ENCODE measurements at places on chromosomes 4 and X. TPM values are rescaled to one million over a fixed set of nuclear protein-coding genes. Genes with fewer than 3 reads are reported as not detected.

The GUCY1A1 gene
- total RNA-seq: 11.5 TPM

The DGKK gene
- total RNA-seq: not detected

DNA sequence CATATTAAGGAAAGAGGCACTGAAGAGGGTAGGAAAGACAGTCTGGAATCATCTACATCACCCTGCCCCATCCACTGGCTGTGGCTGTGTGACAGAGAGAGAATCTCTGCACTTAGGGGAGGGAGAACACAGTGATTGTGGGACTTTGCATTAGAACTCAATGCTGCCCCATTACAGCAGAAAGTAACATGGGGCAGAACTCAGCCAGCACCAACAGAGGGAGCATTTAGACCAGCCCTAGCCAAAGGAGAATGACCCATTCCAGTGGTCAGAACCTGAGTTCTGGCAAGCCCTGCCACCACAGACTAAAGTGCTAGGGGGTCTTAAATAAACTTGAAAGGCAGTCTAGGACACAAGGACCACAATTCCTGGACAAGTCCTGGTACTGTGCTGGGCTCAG, 37.9 kb downstream of the ZNF330 start:
- H3K4me3 ChIP-seq: no peak overlapping the region
- no peak overlapping the region for H3K27ac ChIP-seq
- DNase-seq: no peak
- no peaks in the 10 kb centered on the region for H3K4me1 ChIP-seq

GRCh38 chrX:40012868-40013265, 84.9 kb downstream of the BCOR start:
- no peak for DNase-seq
- H3K4me3 ChIP-seq: peak overlapping the region; percentile 77
- H3K36me3 ChIP-seq: no peaks in the 10 kb centered on the region
- no peaks in the 10 kb centered on the region for H3K27me3 ChIP-seq

DNA sequence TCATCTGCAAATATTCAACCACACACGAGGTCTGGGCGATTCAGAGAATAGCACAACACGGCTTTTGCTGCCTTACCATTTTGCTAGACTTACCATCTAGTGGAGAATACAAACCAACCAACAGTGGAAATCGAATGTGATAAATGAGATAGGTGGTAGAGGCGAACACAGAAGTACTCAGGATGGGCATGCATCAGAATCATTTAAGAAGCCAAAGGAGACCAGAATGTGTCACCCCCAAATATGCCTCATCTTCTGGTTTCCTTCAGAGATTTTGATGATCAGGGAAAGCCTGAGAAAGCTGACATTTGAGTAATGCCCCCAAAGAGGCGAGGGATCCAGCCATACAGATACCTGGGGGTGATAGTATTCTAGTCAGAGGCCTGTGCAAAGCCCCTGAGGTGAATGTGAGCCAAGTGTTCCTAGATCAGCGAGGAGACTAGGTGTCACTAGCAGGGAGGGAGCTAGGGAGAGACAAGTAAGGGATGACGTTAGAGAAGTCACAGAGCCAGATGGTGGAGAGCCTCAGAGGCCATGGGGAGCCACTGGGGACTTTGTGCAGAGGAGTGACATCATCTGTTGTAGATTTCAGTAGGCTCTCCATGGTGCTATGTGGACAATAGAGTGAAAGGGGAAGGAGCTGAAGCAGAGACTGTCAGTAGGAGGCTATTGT, 1.7 kb downstream of the MTMR1 start:
- peaks cover 37% of the 10 kb centered on the region for H3K4me1 ChIP-seq
- H3K27ac ChIP-seq: peak overlapping the region; percentile 95
- H3K36me3 ChIP-seq: no peaks in the 10 kb centered on the region
- no peak for DNase-seq
- no peaks in the 10 kb centered on the region for H3K27me3 ChIP-seq

- peaks cover 37% of the 10 kb centered on the region for H3K27me3 ChIP-seq
- no peak for DNase-seq
- no peaks in the 10 kb centered on the region for H3K36me3 ChIP-seq
- H3K27ac ChIP-seq: no peak overlapping the region
- peak overlapping the region; percentile 80 for H3K4me3 ChIP-seq
- peaks cover 24% of the 10 kb centered on the region for H3K4me1 ChIP-seq
These were observed 5.3 kb downstream of the CRMP1 start for GRCh38 chr4:5887361-5888221.
